ENCODE measurements at places on chromosomes 12 and 14.

DNA sequence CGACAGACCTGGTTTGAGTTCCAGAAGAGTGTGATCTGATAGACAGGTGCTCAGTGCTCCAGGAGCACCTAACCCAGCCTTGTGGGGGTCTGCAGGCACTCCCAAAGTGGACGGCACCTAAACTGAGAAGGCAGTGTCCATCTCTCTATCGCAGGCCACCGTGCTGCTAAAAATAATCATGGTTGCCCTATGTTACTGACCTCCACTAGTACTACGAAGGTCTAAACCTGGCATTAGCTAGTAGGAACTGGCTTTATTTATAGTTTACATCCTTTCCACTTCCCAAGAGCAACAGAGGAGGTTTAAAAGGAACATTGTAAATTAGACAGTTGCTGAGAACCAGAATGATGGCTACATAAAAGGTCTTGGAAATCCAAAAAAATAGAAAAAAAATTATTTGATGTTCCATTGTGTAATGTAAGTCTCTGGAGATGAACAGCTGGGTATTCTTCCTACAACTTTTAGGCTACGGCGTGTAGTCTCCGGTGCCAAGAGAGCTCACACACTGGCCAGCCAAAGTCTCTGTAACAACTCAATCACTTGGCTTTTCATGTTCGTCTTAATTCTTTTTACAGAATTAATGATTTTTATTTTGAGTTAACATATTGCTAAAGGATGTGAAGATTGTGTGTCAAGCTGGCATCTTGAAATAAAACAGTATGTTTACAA lies 27.3 kb downstream of the PPFIBP1 start:
- DNase-seq = no peak

- DNase-seq = no peak
Measured at GRCh38 chr14:100644784-100645183, 57.6 kb upstream of the BEGAIN start.

DNA sequence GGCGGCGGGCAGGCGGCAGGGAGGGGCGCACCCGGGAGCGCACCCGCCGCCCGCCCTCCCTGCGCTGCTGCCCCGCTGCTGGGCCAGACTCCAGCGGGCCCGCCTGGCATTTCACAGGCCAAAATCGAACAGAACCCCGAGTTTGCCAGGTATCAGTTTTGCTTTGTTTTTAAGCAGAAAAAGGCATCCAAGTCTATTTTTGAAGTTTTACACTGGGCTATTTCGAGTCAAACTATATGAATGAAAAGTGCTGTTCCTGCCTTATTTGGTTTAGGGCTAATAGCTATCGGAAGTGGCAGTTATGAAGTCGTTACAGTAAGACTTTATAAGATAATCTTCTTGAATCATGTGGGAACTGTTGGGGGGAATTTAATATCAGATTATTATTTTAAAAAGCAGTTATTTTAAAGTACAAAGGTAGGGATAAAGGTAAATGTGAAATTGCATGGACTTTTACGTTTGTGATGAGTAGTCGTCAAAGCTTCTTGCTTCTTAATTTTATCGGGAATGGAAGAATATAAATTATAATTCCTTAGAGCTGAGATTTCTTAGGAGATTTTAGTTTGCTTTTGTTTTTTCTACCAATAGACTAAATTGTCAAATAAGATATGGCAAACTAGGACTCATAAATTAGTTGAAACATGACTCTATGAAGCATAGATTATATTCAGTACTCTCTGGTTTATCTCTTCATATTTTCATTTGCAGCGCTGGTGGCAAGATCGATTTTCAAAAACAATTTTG lies 1.1 kb downstream of the MSRB3 start:
- DNase-seq = no peak

- no peak for DNase-seq
Measured at GRCh38 chr12:16269946-16270345, 7.5 kb downstream of the SLC15A5 start.

- DNase-seq = no peak
Measured at GRCh38 chr14:42806909-42807315, 1200.2 kb downstream of the LRFN5 start.

DNA sequence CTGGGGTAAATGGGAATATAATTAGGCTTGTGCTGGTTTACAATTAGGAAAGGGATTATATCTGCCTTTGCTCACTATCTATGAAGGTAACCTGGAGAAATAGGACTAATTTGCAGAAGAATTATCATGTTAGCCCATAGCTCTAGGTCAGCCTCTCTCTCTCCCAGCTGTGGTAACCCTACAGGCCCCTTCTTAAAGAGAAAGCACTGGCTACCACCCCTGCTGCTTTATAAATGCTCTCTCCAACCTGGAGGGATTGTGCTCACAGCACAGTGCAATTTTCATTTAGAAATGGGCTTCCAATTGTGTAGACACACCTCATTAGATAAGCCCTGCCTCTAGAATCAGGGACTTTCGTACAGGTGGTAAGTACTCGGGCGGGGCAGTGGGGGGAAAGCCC lies 22.7 kb upstream of the MGST1 start:
- no peak for DNase-seq

DNA sequence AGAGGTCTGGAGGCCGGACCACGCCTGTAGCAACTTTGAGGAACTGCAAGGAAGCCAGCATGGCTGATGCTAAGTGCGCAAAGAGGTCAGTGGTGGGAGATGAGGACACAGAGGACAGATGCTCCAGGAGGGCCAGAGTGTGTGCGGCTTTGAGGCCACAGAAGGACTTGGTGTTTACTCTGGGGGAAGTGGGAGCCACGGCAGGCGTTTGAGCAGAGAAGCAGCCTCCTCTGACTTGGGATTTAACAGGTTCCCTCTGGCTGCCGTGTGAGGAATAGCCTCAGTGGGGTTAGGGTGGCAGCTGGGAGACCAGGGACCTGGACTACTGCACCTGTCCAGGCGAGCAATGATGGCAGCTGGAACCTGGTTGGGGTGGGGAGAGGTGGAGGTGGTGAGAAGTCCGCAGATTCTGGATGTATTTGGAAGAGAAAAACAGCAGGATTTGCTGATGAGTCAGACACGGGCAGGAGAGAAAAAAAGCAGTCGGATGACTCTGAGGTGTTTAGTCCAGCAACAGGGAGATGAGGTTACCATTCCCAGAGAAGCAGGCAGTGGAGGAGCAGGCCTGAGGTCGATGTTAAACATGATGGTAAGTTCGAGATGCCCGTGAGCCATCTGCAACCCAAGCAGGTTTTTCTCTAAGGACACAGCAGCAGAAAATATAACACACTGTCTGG lies 143.5 kb downstream of the SCARB1 start:
- no peak for DNase-seq

- no peak for DNase-seq
Measured at GRCh38 chr14:103356024-103356682, 22.1 kb downstream of the EIF5 start.

GRCh38 chr12:3204143-3204542 lies 127.0 kb downstream of the TSPAN9 start:
- no peak for DNase-seq

DNA sequence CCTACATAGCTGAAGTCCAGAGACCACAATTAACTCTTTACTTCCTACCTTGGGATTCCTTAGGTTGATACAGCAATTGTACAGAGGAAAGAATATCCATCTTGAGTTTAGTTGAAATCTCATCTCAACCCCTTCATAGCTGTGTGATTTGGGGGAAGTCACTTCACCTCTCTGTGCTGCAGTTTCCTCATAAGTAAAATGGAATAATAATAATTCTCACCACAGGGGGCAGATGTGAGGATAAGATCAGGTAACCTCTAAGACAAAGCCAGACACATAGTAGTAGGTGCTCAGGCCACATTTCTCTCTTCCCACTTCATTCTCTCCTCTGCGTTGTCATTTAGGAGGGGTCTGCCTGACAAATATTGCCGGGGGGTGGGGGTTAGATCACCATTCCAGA lies 6.7 kb downstream of the FOXN4 start:
- DNase-seq = no peak

DNA sequence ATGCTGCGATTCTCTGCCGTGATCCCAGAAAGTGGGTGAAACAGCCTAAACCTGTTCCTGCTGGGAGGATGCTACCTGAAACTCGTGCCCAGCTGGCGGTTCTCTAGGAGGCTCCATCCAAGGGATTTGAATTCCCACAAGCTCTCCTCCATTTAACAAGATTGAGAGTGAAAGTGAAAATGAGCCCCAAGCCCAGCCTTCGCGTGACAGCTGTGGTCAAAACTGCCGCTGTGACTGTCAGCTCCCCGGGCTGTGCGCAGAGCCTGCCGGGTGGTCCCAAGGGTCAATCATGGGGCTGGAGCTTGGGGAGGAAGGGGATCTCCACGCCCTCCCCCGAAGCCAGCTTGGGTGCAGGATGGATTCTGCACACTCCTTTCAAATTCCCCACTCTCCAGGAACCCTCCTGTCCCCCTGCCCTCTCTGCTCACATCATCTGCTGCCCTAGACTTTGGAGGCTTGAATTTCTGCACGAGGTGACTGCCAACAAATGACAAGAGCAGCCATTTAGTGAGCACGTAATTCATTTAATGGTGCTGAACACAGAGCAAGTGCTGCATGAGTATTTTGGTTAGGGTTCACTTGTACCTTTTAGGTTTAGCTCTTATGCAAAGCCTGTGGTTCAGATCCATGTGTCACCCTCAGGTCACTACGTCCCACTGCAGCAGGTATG lies 5.3 kb downstream of the ASB2 start:
- peak; percentile 69 for DNase-seq

DNA sequence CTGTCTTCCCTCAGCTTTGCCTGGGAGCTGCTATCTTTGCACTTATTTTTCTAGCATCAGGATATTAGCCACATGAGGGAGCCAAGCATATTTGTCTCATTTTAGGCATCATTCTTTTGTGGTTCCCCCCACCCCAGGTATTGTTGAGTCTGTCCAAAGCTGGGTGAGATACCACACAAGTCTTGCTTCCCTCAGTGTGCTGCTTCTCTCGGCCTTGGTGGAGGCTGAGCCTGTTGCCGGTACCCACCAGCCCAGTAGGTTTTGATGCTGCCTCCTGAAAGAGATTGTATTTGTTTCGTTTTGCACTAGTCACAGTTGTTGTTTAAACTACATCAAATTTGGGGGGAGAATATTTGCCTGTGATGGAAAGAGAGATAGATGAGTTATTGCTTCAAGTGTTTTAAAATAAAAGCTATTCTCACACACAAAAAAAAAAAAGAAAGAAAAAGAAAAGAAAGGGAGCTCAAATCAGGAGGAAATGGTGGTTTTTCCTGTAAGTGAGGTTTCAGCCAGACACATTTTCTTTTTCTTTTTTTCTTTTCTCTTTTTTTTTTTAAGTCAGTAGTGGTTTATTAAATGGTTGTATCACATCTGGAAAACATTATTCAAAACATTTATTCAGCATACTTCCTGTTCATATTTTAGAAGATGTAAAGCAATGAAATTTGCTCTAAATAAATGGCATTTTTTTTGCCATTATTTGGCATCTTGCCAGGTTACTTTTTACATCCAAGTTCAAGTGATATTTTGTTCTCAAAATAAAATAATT lies 58.5 kb downstream of the SLC4A8 start:
- DNase-seq = peak; percentile 15

DNA sequence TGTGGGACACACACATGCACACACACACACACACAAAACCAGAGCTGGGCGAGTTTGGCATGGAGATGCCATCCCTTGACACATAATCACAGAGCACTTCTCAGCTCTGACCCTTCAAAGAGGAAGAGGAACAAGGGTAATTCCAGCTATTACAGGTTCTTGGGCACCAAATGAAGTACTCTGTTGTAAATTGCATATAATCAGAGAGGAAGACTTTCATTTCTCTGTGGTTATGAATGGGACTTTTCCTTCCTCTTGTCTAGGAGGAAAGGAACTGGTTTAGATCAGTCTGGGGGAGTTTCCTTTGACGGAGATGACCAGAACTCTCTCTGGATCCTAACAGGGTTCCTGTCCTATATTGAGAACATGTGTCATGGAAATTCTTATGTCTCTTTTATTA lies 26.4 kb upstream of the FGF6 start:
- DNase-seq = no peak

GRCh38 chr12:52591521-52591920 lies 9.7 kb downstream of the KRT72 start:
- DNase-seq = no peak

DNA sequence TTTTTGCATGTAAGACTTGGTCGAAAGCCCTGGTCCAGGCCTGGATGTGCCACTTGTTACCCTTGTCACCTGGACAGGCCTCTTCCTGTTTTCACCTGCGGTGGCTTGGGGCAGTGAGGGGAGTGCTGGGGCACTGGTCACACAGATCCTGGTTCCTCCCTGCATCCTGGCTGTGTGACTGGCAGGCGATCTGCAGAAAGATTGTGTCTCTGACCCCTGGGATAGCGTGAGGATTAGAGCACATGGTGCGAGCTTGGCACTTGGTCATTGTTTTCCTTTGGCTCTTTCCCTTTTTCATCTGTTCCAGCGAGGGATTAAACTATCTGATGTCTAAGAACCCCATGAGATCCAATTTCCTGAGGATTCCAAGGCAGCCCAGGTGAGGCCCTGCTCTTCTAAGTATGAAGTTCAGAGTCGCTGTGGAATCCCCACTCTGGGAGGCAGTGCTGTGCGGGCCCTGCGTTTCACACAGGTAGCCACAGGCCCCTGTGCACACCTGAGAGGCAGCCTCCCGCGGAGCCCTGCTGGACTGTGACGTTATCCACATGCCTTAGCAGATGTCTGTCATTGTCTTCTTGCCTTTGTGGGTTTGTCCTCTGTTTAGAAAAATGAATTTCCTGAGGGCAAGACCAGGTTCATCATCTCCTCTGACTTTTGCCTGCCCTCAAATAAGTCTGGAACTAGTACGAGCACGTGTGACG lies 288.4 kb downstream of the CACNA1C start:
- no peak for DNase-seq

GRCh38 chr12:113797535-113797868 lies 168.6 kb downstream of the RBM19 start:
- no peak for DNase-seq

- DNase-seq = no peak
Measured at GRCh38 chr12:122139266-122139665, 34.8 kb downstream of the IL31 start.

DNA sequence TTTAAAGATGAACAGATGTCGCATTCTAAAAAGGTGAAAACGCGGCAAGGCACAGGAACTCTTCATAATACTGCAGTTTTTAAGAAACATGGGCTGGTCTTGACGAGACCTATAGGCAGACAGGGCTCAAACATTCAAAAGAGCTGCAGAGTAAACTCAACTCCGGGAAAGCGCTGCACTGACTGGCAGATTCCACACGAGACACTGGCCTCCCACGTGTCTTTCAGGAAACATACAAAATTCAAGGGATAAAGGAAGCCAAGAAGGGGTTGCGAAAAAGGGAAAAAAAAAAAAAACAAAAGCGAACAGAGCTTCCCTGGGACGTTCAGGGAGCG lies 614 bp upstream of the ARF6 start:
- peak; percentile 70 for DNase-seq

- DNase-seq = no peak
Measured at GRCh38 chr12:70812136-70812535, 108.4 kb downstream of the PTPRR start.

- DNase-seq = no peak
Measured at GRCh38 chr12:67394550-67394949, 125.4 kb downstream of the CAND1 start.

GRCh38 chr12:57397441-57397840 lies 33.4 kb downstream of the R3HDM2 start:
- no peak for DNase-seq
